SJCRH30 (cell line): ENCODE measurements at places on chromosomes 4 and X.
A peak's percentile ranks its signal among the peaks of the same experiment; 100 is the strongest.

GRCh38 chr4:100106982-100107381 lies 83.3 kb downstream of the DDIT4L start:
- DNase-seq, result no peak

- DNase-seq, result peak; percentile 79
Measured at GRCh38 chrX:40539214-40540142, 41.3 kb upstream of the ATP6AP2 start.

- DNase-seq, result no peak
Measured at GRCh38 chrX:53321230-53321942, 40.0 kb upstream of the IQSEC2 start.

DNA sequence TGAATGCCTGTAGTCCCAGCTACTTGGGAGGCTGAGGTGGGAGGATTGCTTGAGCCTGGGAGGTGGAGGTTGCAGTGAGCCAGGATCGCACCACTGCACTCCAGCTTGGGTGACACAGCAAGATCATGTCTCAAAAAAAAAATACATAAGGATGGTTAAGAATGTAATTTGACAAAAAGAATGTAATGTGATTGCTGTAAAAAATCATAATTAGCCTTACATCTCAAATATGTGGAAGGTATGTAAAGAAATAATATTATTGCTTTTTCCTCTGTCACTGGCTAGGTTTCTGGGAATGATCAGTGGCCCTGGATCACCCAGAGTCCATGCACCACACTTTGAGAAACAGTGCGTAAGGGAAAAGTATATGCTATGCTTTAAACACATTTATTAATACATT lies 106.1 kb upstream of the C1GALT1C1 start:
- DNase-seq, result no peak

- DNase-seq, result no peak
Measured at GRCh38 chr4:172547724-172548123, 620.9 kb upstream of the GALNT7 start.
